ENCODE measurements at places on chromosomes 12 and 14.

DNA sequence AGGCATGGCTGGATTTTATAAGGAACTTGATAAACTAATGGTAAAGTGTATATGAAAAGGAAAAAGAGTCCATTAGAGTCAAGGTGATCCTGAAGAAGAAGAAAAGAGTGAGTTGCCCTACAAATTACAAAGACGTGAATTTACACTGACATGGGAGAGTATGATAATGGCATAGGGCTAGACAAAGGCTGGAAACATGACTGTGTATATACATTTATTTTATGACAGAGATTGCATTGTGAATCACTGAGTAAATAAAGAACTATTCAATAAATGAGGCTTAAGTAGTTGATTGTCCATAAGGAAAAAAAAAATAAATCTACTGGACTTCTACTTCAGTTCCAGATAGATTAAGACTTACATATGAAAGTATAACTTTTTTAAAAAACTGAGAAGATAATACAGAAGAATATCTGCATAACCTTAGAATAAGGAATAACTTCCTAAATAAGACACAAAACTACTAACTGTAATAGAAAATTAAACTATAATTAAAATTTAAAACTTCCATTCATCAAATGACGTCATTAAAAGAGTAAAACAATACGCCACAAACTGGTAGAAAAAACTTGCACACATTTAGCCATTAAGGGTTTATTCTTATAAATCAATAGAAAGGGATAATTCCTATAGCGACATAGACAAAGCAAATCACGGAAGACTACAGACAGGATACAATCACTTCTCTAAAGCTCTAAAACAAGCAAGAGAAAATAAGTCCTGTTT, 278.5 kb downstream of the NOVA1 start:
- no peak for DNase-seq

DNA sequence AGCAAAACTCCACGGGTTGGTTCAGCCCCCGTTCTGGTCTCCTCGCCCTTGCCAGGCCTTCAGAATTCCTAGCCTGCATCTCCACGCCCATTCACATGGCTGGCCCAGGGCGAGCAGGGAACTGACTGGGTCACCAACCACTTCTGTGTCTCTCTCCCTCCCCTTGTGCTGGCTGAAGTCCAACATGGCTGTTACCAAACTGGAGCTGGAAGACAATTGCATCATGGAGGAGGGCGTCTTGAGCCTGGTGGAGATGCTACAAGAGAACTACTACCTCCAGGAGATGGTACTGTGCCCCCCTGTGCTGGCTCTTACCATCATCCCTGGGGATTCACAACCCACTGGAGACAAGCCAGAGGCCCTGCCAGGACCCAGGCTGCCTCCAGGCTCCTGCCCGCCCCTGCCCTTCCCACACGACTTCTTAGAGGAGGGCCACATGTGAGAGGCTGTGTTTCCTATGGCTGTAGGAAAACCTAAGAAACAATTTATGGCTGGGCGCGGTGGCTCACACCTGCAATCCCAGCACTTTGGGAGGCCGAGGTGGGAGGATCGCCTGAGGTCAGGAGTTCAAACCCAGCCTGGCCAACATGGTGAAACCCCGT, 9.9 kb downstream of the LRRC74A start:
- DNase-seq: no peak

- peak; percentile 65 for DNase-seq
Measured at GRCh38 chr12:4273652-4274395, at the start of gene CCND2. Gene CCND2 (plus strand): TSS chr12:4273762. CDS start chr12:4274041, 279 bp downstream.

- no peak for DNase-seq
Measured at GRCh38 chr14:71931492-71932228, 569 bp upstream of the RGS6 start.

GRCh38 chr12:124502379-124502778, 65.0 kb downstream of the NCOR2 start:
- no peak for DNase-seq

GRCh38 chr14:32940711-32941667, 2.3 kb downstream of the NPAS3 start:
- DNase-seq: no peak

- DNase-seq: no peak
Measured at GRCh38 chr14:64708148-64709004, 4.2 kb downstream of the PLEKHG3 start.

DNA sequence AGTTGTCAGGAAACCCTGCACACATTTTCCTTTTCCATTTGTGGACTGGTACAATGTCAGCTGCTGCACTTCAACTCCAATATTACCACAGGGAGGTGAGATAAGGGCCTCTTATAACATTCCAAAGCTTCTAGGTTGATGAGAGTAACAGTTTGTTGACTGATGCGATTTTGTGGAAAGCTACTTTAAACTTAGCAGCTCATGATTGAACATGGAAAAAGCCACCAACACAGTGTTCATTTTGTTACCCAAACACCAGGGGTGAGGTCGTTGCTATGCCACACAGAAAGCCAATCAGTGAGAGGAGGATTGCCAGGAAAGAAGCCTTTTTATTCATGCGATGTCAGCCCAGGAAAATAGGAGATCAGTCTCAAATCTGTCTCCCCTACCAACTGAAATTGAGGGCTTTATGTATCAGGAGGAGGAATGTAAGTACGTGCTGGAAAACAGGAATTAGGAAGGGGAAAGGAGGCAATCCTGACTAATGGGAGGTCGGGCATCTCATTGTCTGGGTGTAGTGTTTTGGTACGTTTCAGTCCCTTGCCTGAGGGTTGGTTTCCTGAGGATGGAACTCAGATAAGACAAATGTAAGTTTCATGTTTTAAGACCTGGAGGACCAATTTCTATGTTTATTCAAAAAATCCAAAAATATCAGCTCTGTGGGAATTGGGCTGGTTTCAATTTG, 92.7 kb upstream of the PLEKHA5 start:
- DNase-seq: no peak

DNA sequence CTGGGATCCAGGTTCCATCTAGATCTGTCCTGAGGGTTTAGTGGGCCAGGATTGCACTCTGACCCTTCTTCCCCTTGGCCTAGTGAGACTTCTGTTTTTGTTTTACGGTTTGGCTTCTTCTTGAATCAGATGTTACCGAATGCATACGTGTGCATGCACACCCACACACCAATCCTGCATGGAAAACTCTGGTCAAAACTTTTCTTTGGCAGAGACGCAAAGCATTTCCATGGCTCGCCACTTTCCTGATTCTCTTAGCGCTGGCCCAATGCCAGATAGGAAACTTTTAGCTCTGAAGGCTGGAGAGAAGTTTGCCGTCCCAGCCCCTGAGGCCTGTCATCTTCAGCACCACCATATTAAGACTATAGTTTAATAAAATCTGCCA, 67.4 kb upstream of the ACTN1 start:
- DNase-seq: no peak

Data from GM19239 (cell line).